Pancreas (tissue), 10 donors: ENCODE measurements at places on chromosomes 6 and 20. TPM values are rescaled to one million over a fixed set of nuclear protein-coding genes. Genes with fewer than 3 reads are reported as not detected.

- H3K36me3 ChIP-seq, result no peaks in the 10 kb centered on the region
- H3K27me3 ChIP-seq, result no peaks in the 10 kb centered on the region
- H3K4me3 ChIP-seq, result no peak overlapping the region
- no peak overlapping the region for H3K27ac ChIP-seq
- DNase-seq, result no peak
Observed at GRCh38 chr6:23951691-23952090, 174.3 kb upstream of the NRSN1 start.

DNA sequence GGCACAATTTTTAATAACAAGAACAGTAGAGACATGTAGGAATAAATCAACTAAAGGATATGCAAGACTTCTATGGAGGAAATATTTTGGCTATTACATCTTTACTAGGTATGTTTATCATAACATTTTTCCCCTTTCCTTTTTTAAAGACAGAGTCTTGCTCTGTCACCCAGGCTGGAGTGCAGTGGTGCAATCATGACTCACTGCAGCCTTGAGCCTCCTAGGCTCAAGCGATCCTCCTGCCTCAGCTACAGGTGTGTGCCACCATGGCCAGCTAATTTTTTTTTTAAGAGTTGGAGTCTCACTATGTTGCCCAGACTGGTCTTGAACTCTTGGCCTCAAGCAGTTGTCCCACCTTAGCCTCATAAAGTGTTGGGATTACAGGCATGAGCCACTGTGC, 37.0 kb downstream of the AKAP7 start:
- no peaks in the 10 kb centered on the region for H3K4me1 ChIP-seq
- H3K4me3 ChIP-seq, result no peak overlapping the region
- no peaks in the 10 kb centered on the region for H3K36me3 ChIP-seq
- H3K27me3 ChIP-seq, result no peaks in the 10 kb centered on the region
- H3K27ac ChIP-seq, result no peak overlapping the region

- no peaks in the 10 kb centered on the region for H3K36me3 ChIP-seq
- no peak overlapping the region for H3K27ac ChIP-seq
- no peak for DNase-seq
- no peaks in the 10 kb centered on the region for H3K27me3 ChIP-seq
- H3K4me1 ChIP-seq, result peaks cover 5% of the 10 kb centered on the region
Observed at GRCh38 chr20:32234135-32234808, 26.6 kb downstream of the POFUT1 start.

KHDC1L gene
- not detected for total RNA-seq
